ENCODE measurements at places on chromosomes 6 and 20. TPM values are rescaled to one million over a fixed set of nuclear protein-coding genes. Genes with fewer than 3 reads are reported as not detected.

DNA sequence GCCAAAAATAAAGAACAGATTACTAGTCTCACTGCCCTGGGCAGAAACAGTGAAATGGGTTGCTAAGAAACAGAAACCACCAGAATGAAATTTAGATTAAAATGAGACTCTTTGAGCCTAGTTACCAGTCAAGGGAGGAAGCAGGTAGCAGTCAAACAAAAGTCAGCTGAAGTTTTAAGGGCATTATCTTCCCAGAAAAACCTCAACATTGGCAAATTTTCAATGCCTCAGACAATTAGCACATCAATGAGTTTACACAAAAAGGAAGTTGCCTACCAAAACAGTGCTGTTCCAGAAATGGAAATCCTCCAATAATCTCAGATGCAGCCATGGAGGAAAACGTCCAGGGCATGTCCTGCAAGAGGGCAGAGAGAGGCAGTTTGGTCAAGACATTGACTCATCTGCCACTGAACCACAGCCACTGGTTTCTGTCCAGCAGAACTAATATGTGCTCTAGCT, 399.7 kb upstream of the ADGRB3 start:
- no peaks in the 10 kb centered on the region for H3K36me3 ChIP-seq
- no peak for DNase-seq
- H3K4me3 ChIP-seq: no peak overlapping the region
- H3K27me3 ChIP-seq: no peaks in the 10 kb centered on the region
- no peak overlapping the region for H3K27ac ChIP-seq

- H3K36me3 ChIP-seq: no peaks in the 10 kb centered on the region
- H3K4me3 ChIP-seq: no peak overlapping the region
- DNase-seq: no peak
- H3K4me1 ChIP-seq: no peaks in the 10 kb centered on the region
- H3K27me3 ChIP-seq: no peaks in the 10 kb centered on the region
Observed at GRCh38 chr6:145235207-145235606, 500.1 kb downstream of the EPM2A start.

DNA sequence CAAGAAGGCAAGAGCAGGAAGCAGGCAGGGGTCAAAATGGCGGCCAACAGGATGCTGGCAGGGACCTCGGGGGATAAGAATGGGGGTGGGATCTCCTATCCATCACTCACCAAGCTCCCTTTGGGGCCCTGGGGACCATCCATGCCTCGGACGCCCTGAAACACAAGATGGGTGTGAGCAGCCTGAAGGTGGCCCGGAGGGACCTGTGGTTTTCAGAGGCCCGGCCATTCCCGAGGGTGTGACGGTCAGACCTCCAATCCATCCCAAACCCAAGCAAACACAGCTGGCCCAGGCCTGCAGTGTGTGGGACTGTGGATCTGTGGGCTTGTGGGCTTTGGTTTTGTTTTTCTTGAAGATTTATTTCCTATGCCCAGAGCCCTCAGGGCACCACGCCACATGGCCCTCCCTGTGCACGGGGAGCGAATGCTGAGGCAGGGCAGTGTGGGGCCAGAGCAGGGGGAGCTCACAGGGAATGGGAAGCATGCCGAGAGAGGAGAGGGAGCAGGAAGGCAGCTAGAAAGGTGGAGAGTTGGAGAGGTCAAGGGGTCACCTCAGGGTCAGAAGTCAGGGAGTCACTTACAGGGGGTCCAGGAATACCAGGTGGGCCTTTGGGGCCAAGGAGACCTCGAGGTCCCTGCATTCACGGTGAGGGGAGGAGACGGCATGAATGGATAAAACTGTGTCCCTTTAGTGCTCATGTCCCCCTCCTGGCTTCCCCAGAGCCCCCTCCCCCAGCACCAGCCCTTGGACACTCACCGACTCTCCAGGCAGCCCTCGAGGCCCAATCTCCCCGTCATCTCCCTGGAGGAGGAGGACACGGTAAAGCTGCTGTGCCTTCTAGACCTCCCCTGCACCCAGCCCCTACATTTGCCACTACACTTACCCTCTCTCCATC, 14.5 kb downstream of the COL11A2 start:
- no peaks in the 10 kb centered on the region for H3K27me3 ChIP-seq
- H3K27ac ChIP-seq: no peak overlapping the region
- H3K36me3 ChIP-seq: no peaks in the 10 kb centered on the region
- no peak for DNase-seq
- no peaks in the 10 kb centered on the region for H3K4me1 ChIP-seq

- H3K36me3 ChIP-seq: no peaks in the 10 kb centered on the region
- peaks cover 6% of the 10 kb centered on the region for H3K4me1 ChIP-seq
- H3K4me3 ChIP-seq: peak overlapping the region; percentile 75
- DNase-seq: no peak
- H3K27ac ChIP-seq: peak overlapping the region; percentile 91
Observed at GRCh38 chr6:8434727-8435092, 635 bp downstream of the SLC35B3 start.

GMNN gene
- total RNA-seq: 83.8 TPM

All from colonic mucosa (tissue), 4 donors.